ENCODE measurements at places on chromosomes 2 and 18.

GRCh38 chr2:216911886-216912285 lies 52.0 kb upstream of the TNP1 start:
- DNase-seq, result peak; percentile 27

DNA sequence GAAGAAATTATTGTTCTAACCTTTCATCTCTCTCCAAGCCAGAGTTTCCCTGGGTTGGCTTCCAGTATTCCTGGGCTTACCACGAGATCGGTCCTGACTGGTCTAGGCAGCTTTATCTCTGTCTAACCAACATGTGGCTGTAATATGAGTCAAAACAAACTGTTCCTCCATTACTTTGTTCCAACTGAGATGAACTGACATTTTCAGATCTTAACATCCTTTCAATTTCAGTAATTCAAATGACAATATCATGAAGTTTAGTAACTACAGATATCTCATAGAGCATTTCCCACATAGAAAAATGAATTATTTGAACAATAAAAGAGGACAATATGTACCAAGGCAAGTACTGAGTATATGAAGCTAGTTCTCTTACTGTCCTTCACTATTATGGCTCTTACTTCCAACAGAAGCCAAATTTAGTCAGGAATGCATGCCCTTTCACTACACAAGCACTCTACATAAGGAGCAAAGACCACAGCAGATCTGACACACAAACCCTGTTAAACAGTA lies 15.5 kb downstream of the SLC25A12 start:
- peak; percentile 85 for DNase-seq

- DNase-seq, result no peak
These were observed 90.6 kb downstream of the USP34 start for GRCh38 chr2:61380056-61380881.

GRCh38 chr2:209499069-209499468 lies 75.2 kb downstream of the MAP2 start:
- no peak for DNase-seq

GRCh38 chr2:143730953-143731260 lies 601.7 kb downstream of the ARHGAP15 start:
- DNase-seq, result no peak

GRCh38 chr18:79634593-79635426 lies 44.8 kb upstream of the CTDP1 start:
- peak; percentile 37 for DNase-seq

GRCh38 chr2:217418090-217418489 lies 558.2 kb upstream of the TNP1 start:
- DNase-seq, result no peak

DNA sequence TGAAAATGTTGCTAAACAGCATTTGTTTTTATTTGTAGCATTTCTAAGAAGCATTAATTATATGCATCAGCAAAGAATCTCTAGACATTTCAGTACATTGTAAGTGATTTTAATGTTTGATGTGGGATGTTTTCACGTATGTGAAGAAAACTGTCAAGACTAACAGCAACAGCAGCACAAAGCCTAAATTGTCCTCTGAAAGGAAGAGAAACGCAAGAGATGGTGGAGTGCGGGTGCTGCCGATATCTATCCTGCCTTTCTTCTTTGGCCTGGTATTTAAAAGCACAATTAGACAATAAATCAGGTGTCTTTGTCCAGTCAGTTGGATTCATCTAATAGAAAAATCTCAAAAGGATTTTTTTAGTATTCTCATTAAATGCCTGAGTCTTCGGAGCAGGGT lies 3.1 kb downstream of the TWIST2 start:
- no peak for DNase-seq

- DNase-seq, result no peak
These were observed 24.9 kb upstream of the CD8A start for GRCh38 chr2:86815611-86816010.

DNA sequence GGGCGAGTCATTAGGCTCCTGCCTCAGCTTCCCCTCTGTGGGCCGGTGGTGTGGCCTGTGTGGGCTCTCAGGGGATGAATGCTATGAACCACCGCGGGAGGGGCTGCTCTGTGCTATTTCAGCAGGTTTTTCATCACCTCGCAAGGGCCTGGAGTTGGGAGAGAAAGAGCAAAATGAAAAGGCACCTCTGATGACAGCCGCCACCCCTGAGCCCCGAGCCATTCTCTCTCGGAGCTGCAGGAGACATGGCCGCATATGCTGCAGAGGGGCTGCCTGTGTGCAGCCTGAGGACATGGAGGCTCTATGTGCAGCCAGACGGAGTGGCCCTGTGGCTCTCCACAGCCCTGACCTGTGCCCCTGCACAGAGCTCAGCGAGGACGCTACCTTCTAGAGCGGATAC lies 96.2 kb upstream of the CTDP1 start:
- DNase-seq, result no peak

DNA sequence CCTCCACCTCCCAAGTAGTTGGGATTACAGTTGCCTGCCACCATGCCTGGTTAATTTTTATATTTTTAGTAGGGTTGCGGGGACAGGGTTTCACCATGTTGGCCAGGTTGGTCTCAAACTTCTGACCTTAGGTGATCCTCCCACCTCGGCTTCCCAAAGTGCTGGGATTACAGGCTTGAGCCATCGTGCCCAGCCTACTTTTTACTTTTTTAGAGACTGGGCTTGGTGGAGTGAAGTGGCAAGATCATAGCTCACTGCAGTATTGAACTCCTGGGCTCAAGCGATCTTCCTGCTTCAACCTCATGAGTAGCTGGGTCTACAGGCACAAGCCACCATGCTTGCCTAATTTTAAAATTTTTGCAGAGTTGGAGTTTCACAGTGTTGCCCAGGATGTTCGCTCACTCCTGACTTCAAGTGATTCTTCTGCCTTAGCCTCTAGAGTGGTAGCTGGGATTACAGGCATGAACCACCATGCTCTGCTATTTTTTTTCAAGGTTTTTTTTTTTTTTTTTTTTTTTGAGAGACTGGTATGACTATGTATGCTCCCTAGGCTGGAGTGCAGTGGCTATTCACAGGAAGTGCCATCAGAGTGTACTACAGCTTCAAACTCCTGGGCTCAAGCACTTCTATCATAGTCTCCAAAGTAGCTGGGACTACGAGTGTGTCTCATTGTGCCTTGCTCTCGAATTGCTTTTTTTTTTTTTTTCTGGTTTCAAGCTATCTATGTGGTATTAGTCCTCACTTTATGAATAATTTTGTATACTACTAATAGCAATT lies 11.9 kb downstream of the MSH2 start:
- no peak for DNase-seq

DNA sequence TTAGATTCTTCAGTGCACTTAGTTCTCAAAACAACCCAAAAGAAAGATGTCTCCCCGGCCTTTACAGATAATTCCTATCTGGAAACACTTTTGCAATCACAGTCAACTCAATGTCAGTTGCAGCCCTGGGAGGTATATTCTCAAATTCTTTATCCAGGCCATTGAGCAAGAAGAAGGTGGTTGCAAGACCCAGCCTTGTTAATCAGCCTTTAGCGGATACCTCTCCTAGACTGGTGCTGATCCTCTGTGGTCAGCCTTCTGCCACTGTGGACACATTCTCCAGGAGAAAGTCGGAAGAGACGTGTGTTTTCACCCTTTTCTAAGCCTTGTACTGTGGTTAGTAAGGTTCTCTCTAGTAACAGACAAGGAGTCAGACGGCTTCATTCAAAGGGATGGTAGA lies 7.8 kb upstream of the FZD7 start:
- peak; percentile 48 for DNase-seq

- DNase-seq, result no peak
These were observed 112.1 kb downstream of the FTCDNL1 start for GRCh38 chr2:199738727-199739412.

GRCh38 chr2:133774654-133775015 lies 206.4 kb upstream of the NCKAP5 start:
- peak; percentile 89 for DNase-seq

- no peak for DNase-seq
These were observed 117.7 kb downstream of the MEMO1 start for GRCh38 chr2:31893094-31893493.

GRCh38 chr2:176178038-176178756 lies 10.3 kb upstream of the HOXD1 start:
- DNase-seq, result no peak

DNA sequence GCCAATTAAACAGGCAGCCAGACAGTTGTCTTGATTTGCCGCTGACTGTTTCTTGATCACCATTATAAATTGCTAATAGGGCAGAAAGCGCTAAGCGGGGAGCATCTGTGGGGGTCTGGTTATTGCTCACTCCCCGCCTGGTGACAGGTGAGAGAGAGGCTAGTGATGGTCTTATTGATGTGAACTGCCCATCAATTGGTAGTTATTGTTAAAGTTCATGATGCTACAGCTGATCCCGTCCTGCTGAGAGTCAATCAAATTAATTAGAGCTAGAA lies 148.5 kb downstream of the LNPK start:
- no peak for DNase-seq

Data from astrocyte of the hippocampus (primary cell).